MCF 10A (cell line): ENCODE measurements at places on chromosomes 6 and 20. TPM values are rescaled to one million over a fixed set of nuclear protein-coding genes. Genes with fewer than 3 reads are reported as not detected.

KHDC1L gene
- total RNA-seq, result not detected in 2 replicates

OOEP gene
- not detected in 2 replicates for total RNA-seq

NDUFAF5 gene
- 43.4 and 44.1 TPM in 2 replicates for total RNA-seq

PLG gene
- not detected in 2 replicates for total RNA-seq

RIPPLY2 gene
- not detected in 2 replicates for total RNA-seq

SPATA25 gene
- total RNA-seq, result 0.72 and 0.74 TPM in 2 replicates

RAMACL gene
- 5.3 and 5.8 TPM in 2 replicates for total RNA-seq

DNA sequence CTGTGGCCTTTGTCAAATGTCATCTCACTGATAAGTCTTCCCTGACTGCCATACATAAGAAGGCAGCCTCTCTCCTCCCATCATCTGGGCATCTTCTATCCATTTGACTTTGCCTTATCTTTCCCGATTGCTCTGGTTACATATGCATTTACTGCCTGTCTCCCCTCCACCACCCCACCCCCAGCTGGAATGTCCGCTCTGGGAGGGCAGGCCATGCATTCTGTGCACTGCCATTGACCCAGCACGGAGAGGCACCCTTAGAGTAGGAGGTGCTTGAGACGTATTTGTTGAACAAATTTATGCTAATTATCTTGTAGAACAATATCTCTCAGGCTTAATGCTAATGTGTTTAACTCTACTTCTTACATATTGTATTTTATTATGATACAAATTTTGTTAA is 183.9 kb upstream of the HDAC2 start:
- H3K27ac ChIP-seq, result no peak overlapping the region
- DNase-seq, result no peak
- H3K4me1 ChIP-seq, result no peaks in the 10 kb centered on the region
- H3K27me3 ChIP-seq, result peaks cover 75% of the 10 kb centered on the region
- H3K4me3 ChIP-seq, result no peak overlapping the region
- no peaks in the 10 kb centered on the region for H3K36me3 ChIP-seq

- DNase-seq, result no peak
- H3K27me3 ChIP-seq, result peaks cover 42% of the 10 kb centered on the region
- no peaks in the 10 kb centered on the region for H3K4me1 ChIP-seq
- no peak overlapping the region for H3K4me3 ChIP-seq
- no peaks in the 10 kb centered on the region for H3K36me3 ChIP-seq
- H3K27ac ChIP-seq, result no peak overlapping the region
Measured at GRCh38 chr6:34093206-34093605, 52.7 kb downstream of the GRM4 start.

GRCh38 chr6:160667639-160668481 is 3.8 kb upstream of the LPA start:
- DNase-seq, result peak; percentile 53
- no peaks in the 10 kb centered on the region for H3K4me1 ChIP-seq
- H3K27ac ChIP-seq, result no peak overlapping the region
- no peaks in the 10 kb centered on the region for H3K36me3 ChIP-seq
- H3K4me3 ChIP-seq, result no peak overlapping the region

- peaks cover 53% of the 10 kb centered on the region for H3K27me3 ChIP-seq
- no peak overlapping the region for H3K27ac ChIP-seq
- no peaks in the 10 kb centered on the region for H3K4me1 ChIP-seq
- DNase-seq, result no peak
- no peak overlapping the region for H3K4me3 ChIP-seq
Measured at GRCh38 chr6:122153557-122153956, 245.9 kb upstream of the HSF2 start.

DNA sequence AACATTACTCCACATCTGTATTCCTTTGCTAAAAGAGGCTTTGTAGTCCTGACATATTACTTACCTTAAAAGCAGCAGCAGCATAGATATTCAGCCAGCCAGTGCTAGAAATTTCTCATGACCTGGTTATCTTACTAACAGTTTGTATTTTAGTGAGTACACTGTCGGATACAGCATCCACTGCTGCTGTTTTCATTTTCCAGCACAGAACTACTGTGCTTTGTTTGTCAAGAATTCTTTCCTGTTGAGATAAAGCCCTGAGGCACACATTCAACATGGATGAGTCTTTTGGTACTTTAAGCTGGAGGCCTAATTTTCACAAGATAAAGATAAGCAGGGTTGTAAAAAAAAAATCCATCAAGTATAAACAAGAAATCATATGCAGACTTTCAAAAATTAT is 311.2 kb upstream of the OPRM1 start:
- no peak overlapping the region for H3K4me3 ChIP-seq
- H3K27ac ChIP-seq, result no peak overlapping the region
- no peaks in the 10 kb centered on the region for H3K4me1 ChIP-seq

- H3K27ac ChIP-seq, result no peak overlapping the region
- peaks cover 7% of the 10 kb centered on the region for H3K4me1 ChIP-seq
- H3K4me3 ChIP-seq, result no peak overlapping the region
- peaks cover 5% of the 10 kb centered on the region for H3K36me3 ChIP-seq
- no peak for DNase-seq
Measured at GRCh38 chr6:46012834-46013233, 2.8 kb downstream of the CLIC5 start.

DNA sequence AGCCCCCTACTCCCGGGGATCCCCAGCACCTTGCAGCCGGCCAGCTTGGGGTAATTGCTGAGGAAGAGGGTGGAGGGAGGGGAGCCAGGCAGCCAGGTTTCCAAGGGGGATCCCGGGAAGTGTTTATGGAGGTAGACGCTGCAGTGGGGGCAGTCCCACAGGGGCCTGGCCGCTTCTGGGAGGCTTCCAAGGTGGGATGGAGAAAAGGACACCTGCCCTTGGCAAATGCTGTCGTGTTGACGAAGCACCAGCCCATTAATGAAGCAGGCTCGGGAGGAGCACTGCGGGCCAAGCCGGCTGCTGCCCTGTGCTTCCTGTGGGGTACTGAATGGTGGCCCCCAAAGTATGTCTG is 82.4 kb downstream of the TMEM242 start:
- H3K27me3 ChIP-seq, result peaks cover 3% of the 10 kb centered on the region
- H3K27ac ChIP-seq, result no peak overlapping the region
- peaks cover 5% of the 10 kb centered on the region for H3K4me1 ChIP-seq
- H3K4me3 ChIP-seq, result no peak overlapping the region

DNA sequence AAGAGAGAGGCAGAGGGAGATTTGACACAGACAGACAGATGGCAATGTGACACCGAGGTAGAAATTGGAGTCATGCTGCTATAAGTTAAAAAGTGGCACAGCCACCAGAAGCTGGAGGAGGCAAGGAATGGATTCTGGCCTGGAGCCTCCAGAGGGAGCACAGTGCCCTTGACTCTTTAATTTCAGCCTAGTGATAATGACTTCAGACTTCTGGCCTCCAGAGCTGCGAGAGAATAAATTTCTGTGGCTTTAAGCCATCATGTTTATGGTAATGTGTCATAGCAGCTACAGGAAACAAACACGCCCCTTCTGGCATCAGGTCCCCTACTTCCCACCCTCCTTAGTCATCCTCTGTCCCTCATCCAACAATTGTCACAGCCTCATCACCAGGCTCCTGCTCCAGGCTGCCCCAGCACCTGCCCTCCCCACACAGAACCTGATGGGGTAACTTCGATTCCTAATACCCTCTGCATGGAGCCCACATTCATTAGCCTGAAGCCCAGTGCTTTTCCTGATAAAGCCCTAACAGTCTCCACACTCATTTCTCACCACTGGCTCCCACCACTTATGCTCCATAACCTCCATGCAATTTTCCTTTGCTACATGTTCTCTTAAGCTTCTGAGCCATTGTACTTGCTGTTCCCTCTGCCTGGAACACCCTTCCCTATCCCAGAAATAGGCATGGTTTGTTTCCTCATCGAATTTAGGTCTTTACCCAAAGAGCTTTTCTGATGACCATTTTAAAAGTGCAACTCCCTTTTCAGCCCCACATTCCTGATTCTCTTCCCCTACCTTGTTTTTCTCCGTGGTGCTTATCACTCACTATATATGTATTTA is 69.7 kb upstream of the TOX2 start:
- no peaks in the 10 kb centered on the region for H3K27me3 ChIP-seq
- peak; percentile 68 for DNase-seq
- H3K4me3 ChIP-seq, result no peak overlapping the region
- H3K4me1 ChIP-seq, result peaks cover 38% of the 10 kb centered on the region
- no peaks in the 10 kb centered on the region for H3K36me3 ChIP-seq

GRCh38 chr6:158286413-158286812 is 25.9 kb upstream of the TULP4 start:
- H3K27ac ChIP-seq, result no peak overlapping the region
- H3K4me1 ChIP-seq, result peaks cover 31% of the 10 kb centered on the region
- H3K36me3 ChIP-seq, result peaks cover 9% of the 10 kb centered on the region
- no peak overlapping the region for H3K4me3 ChIP-seq
- DNase-seq, result no peak

DNA sequence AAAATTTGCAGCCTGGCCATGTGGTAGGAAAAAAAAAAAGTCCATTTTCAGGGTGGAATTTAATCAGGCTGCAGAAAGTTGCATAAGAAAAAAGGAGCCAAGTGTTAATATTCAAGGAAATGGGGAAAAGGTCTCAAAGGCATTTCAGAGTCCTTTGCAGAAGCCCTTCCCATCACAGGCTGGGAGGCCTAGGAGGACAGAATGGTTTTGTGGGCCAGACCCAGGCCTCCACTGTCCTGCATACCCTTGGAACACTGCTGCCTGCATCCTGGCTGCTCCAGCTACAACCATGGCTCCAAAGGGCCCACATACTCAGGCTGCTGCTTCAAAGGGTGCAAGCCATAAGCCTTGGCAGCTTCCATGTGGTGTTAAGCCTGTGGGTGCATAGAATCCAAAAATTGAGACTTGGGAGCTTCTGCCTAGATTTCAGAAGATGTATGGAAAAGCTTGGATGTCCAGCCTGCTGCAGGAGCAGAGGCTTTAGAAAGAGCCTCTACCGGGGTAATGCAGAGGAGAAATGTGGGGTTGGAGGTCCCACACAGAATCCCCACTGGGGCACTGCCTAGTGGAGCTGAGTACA is 239.0 kb upstream of the STXBP5 start:
- no peak overlapping the region for H3K4me3 ChIP-seq
- no peak overlapping the region for H3K27ac ChIP-seq
- no peaks in the 10 kb centered on the region for H3K36me3 ChIP-seq
- H3K27me3 ChIP-seq, result no peaks in the 10 kb centered on the region
- peaks cover 9% of the 10 kb centered on the region for H3K4me1 ChIP-seq

- no peak overlapping the region for H3K27ac ChIP-seq
- H3K27me3 ChIP-seq, result no peaks in the 10 kb centered on the region
Measured at GRCh38 chr20:19120011-19120410, 92.4 kb upstream of the SLC24A3 start.

GRCh38 chr6:37624121-37624520 is 73.6 kb downstream of the MDGA1 start:
- H3K27me3 ChIP-seq, result no peaks in the 10 kb centered on the region
- peak; percentile 81 for DNase-seq
- H3K36me3 ChIP-seq, result no peaks in the 10 kb centered on the region

DNA sequence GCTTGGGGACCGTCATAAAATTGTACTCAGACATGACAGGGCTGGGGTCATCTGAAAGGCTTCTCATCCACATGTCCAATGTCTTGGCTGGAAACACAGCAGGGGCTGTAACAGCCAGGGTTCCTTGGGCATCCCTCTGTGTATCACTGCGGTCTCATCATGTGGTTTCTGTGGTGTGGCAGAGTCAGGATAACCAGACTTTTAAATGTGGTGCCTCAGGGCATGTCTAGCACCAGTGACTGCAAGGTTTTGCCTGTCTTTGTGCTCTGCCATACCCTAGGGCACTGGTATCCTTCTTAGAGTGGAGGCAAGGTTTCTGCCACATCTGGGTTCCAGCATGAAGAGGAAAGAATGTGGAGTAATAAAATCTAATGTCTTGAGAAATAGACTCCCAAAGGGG is 124.2 kb downstream of the PLEKHG1 start:
- DNase-seq, result peak; percentile 22
- no peak overlapping the region for H3K27ac ChIP-seq
- H3K36me3 ChIP-seq, result no peaks in the 10 kb centered on the region
- no peak overlapping the region for H3K4me3 ChIP-seq
- peaks cover 12% of the 10 kb centered on the region for H3K27me3 ChIP-seq

- H3K4me1 ChIP-seq, result no peaks in the 10 kb centered on the region
- H3K27me3 ChIP-seq, result no peaks in the 10 kb centered on the region
- H3K4me3 ChIP-seq, result no peak overlapping the region
Measured at GRCh38 chr6:62971976-62972658, 239.2 kb upstream of the FKBP1C start.

DNA sequence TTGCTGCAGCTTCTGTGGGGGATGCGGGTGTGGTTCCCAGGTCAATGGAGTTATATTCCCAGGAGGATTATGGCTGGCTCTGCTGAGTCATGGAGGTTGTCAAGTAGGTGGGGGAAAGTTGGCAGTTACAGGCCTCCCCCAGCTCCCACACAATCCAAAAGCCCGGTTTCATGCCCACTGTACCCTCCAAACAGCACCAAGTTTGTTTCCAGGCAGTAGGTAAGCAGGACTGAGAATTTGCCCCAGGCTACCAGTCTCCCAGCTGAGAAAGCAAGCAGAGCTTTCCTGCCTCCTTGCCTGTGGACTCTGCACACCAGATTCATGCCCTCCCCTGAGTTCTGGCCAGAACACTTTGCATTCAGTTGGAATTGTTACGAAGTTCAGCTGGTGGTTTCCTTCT is 578.2 kb downstream of the MEI4 start:
- no peak overlapping the region for H3K4me3 ChIP-seq
- no peaks in the 10 kb centered on the region for H3K36me3 ChIP-seq
- H3K27me3 ChIP-seq, result no peaks in the 10 kb centered on the region
- no peak overlapping the region for H3K27ac ChIP-seq
- peak; percentile 48 for DNase-seq

GRCh38 chr6:53714395-53714794 is 48.8 kb upstream of the KLHL31 start:
- H3K27me3 ChIP-seq, result no peaks in the 10 kb centered on the region
- H3K36me3 ChIP-seq, result peaks cover 6% of the 10 kb centered on the region
- no peak for DNase-seq
- no peak overlapping the region for H3K4me3 ChIP-seq

GRCh38 chr20:52469128-52469527 is 277.5 kb upstream of the ZFP64 start:
- no peak overlapping the region for H3K4me3 ChIP-seq
- no peaks in the 10 kb centered on the region for H3K36me3 ChIP-seq
- DNase-seq, result no peak
- H3K27ac ChIP-seq, result no peak overlapping the region

DNA sequence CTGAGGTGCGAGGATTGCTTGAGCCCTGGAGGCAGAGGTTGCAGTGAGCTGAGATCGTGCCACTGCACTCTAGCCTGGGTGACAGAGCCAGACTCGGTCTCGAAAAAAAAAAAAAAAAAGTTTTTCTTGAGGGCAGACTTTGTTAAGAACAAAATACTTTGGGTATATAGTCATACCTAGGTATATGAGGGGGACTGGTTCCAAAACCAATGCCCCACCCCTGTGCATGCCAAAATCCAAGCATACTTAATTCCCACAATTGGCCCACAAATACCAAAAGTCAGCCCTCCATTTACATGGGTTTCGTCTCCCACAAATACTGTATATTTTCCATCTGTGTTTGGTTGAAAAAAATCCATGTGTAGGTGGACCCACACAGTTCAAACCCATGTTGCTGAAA is 119.9 kb downstream of the INSM1 start:
- no peak overlapping the region for H3K27ac ChIP-seq
- H3K4me3 ChIP-seq, result no peak overlapping the region

- DNase-seq, result no peak
- H3K4me1 ChIP-seq, result no peaks in the 10 kb centered on the region
- H3K4me3 ChIP-seq, result no peak overlapping the region
- no peaks in the 10 kb centered on the region for H3K36me3 ChIP-seq
Measured at GRCh38 chr6:54103497-54103896, 7.7 kb upstream of the MLIP start.

- H3K4me1 ChIP-seq, result peaks cover 13% of the 10 kb centered on the region
- no peak overlapping the region for H3K27ac ChIP-seq
- H3K36me3 ChIP-seq, result no peaks in the 10 kb centered on the region
- no peaks in the 10 kb centered on the region for H3K27me3 ChIP-seq
Measured at GRCh38 chr20:40961176-40961575, 67.4 kb upstream of the TOP1 start.

- no peaks in the 10 kb centered on the region for H3K4me1 ChIP-seq
- no peak overlapping the region for H3K4me3 ChIP-seq
- H3K27ac ChIP-seq, result no peak overlapping the region
- H3K27me3 ChIP-seq, result no peaks in the 10 kb centered on the region
- DNase-seq, result no peak
Measured at GRCh38 chr20:53365539-53366075, 228.0 kb downstream of the ZNF217 start.
